ENCODE measurements at places on chromosomes 4 and X.

GRCh38 chr4:186940476-186940875 is 216.8 kb upstream of the FAT1 start:
- DNase-seq = no peak

- no peak for DNase-seq
Measured at GRCh38 chr4:86031927-86032326, 327.9 kb downstream of the MAPK10 start.

DNA sequence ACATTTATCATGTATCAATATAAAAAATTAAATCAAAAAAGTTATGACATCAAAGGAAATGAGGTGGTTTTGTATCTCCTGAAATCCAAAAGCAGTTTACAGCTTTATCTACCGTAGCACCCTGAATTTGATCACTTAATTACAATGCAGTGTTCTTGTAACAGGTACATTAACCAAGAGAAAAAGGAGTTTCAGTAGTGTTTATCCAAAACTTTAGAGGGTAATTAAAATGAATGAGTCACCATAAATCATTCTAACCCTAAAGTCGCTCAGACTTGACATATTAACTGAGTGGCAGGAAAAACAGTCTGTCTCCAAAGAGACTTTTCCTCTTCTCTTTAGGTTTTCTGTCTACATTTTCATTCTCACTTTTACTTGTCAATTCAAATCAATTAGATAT is 907.6 kb upstream of the EPHA5 start:
- DNase-seq = no peak

- no peak for DNase-seq
Measured at GRCh38 chr4:94889946-94890345, 132.2 kb downstream of the BMPR1B start.

DNA sequence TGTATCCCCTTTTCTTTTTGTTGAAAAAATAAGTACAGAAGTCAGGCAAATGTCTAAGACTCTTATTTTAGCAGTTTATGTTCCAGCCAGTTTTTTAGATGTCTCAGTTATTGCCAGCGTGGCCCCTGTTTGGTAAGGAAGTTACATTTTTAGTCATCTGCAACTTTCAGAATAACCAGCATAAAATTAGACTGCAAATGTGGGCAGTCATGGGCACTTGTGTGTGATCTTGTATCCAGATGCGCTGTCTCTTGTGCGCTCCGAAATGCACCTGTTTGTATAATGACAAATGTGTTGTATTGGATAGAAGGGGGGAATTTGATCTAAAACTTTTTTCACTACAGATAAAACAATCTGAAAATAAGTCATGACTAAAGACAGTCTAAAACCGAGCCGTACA is 44.3 kb upstream of the CLCN4 start:
- DNase-seq = no peak

GRCh38 chr4:67250131-67250896 is 295.0 kb downstream of the CENPC start:
- no peak for DNase-seq

Measured in NCI-H1092 treated with DMSO at 0.1 percent for 48 hours (cell line).